ENCODE measurements at places on chromosomes 16 and 17. TPM values are rescaled to one million over a fixed set of nuclear protein-coding genes. Genes with fewer than 3 reads are reported as not detected.
A peak's percentile ranks its signal among the peaks of the same experiment; 100 is the strongest.

- DNase-seq: no peak
Observed at GRCh38 chr17:73663614-73664013, 19.4 kb upstream of the SDK2 start.

GRCh38 chr16:49608779-49609178 is 235.2 kb downstream of the C16orf78 start:
- peak; percentile 69 for DNase-seq

DNA sequence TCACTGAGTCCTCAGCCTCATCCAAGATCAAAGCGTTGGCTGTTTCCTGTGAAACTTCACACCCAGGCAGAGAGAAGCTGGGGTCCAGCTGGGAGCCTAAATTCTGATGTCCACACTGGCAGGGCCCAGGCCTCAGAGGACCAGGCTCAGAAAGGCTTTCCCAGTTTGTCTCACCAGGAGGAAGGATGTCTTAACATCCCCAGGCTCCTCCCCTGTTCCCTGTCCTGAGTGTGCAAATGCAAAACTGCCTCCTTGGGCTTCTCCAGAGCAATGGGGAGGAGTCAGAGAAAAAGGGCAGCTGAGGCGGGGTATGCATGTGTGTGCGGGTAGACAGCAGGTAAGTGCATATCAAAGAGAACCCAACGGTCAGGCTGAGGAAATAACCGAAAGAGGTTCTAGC is 45.7 kb downstream of the CUEDC1 start:
- DNase-seq: no peak

- DNase-seq: no peak
Observed at GRCh38 chr16:27665881-27666280, 115.9 kb downstream of the KATNIP start.

DNA sequence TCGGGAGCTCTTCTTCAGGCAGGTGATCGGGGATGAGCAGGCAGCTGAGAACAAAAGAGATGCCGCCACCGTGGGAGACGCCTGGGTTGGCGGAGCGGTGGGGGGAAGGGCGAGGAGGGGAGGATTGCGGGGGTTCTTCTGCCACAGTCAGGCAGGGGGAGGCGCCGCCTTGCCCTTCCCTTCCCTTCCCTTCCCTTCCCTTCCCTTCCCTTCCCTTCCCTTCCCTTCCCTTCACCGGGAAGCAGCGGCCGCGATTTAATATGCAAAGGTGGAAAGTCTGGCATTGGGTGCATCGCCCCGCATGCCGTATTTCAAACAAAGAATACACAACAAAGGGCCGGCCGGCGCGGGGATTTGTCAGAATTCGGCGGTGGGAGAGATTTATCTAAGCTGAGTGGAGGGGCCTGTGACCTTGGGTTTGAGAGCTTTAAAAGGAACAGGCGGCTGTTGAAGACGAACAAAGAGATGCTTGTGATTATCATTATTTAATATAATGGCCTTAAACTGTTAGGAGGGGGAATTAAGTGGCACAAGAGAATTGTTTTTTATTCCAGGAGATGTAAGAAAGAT is 262.3 kb upstream of the TNRC6C start:
- no peak for DNase-seq

DNA sequence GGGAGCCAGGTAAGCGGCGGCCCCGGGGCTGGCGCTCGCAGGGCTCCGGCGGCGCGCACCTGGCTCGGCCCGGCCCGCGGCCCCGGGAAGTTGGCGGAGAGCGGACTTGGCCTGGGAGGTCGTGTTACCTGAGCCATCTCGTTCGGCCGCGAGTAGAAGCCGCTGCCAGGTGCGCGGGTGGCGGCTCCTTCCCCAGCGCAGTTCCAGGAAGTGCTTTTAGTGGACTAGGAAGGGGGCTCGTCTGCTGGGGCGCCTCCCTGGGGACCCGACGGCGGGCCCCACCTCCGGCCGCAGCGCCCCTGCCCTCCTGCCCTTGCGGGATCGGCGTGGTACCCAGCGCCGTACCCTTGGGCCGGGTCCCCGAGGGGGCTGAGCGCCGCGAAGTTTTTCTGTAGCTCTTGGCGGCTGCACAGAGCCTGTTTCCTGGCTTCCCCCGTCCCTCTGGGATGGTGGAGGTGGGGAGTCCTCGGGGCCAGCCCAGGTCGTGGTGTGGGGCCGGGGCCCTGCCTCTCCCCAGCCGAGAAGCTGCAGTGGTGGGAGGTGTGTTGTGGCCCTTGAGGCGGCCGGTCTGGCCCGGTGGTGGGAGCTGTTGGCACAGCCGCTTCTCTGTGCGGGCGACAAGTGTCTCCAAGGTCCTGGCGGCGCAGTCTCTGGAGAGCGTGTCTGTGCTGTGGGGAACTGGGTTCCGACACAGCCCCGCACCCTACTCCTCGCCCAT is 96.9 kb downstream of the RAB11FIP4 start:
- no peak for DNase-seq

DNA sequence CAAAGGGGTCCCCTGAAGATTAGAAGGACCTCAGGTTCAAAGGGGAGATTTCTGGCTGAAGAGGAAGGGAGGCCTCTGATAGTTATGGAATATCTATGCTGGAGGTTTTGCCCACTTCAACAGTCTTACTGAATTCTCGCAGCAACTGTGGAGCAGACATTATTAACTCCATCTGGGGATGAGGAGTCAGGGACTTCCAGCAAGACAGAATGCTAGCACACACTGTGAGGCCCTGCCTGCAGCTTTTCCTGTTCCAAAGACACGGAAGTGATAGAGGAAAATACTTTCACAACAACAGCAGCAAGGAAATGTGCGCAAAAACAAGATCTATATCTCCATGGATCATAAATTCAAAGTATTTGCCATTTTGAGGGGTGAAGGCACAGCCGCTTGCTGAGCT is 72.8 kb downstream of the RPH3AL start:
- DNase-seq: no peak

DNA sequence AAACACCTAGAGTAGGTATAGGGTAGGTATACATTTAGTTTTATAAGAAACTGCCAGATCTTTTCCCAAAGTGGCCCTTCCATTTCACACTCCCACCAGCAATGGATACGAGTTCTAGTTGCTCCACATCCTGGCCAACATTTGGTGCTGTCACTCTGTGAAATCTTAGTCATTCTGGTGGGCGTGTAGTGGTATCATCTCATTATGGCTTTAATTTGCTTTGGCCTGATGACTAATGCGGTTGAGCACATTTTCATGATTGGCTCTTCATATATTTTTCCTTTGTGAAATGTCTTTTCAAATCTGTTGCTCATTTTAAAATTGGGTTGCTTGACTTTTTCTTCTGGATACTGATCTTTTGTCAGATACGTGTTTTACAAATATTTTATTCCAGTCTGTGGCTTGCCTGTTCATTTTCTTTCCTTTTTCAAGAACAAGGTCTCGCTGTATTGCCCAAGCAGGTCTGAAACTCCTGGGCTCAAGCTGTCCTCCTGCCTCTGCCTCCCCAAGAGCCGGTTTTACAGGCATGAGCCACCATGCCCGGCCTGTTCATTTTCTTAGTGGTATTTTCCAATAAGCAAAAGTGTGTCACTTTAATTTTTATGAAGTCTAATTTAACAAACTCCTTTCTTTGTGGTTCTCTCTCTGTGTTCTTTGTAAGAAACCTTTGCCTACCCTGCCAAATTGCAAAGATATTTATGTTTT is 192.4 kb downstream of the SEC14L1 start:
- DNase-seq: peak; percentile 97

- no peak for DNase-seq
Observed at GRCh38 chr17:8018436-8018835, 16.0 kb downstream of the GUCY2D start.

- no peak for DNase-seq
Observed at GRCh38 chr17:64329588-64329987, 61.1 kb downstream of the PECAM1 start.

GRCh38 chr16:50274326-50275097 is 8.2 kb downstream of the ADCY7 start:
- DNase-seq: no peak

GRCh38 chr17:62800585-62800984 is 7.5 kb downstream of the MARCHF10 start:
- DNase-seq: peak; percentile 55

DNA sequence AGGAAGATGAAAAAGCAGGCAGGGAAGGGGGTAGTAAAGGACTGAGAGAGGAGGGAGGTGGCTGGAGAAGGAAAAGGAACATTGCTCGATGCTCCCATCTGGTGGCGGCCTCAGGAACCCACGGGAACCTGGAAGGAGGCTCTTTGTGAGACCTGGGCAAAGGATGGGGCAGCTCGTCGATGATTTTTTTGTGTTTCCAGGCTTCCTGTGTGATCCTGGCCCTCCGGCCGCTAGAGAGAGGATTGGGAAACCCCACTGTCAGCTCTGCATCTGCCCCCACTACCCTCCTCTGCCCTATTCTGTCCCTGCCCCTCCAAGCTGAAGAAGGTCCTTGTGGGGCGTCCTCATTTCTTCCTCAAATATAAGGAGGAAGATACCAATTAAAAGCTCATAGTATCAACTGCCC is 6.6 kb downstream of the WFIKKN2 start:
- peak; percentile 82 for DNase-seq

- peak; percentile 40 for DNase-seq
Observed at GRCh38 chr17:11935734-11936406, 61.4 kb downstream of the ZNF18 start.

DNA sequence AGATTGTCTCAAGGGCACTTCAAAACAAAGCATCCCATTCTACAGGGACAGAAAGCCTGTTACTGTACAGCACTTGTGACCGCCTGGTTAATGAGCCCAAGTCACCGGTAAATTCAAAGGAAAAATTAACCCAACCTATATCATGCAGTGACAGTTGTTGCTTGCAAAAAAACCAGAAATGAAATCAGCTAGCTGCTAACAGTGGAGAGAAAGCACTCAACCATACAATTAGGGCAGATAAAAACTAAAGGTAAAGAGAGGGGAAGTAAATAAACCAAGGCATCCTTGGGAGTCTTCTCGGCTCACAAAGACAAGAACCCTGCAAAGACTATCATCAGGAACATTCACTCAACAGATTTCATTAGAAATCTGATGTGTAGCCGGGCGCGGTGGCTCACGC is 5.9 kb downstream of the RETREG3 start:
- no peak for DNase-seq

The CASKIN1 gene
- under 0.01 TPM for total RNA-seq

The TRPV2 gene
- 25.8 TPM for total RNA-seq

The BAIAP3 gene
- 0.86 TPM for total RNA-seq

The FBXO39 gene
- total RNA-seq: 1.1 TPM

The PRSS33 gene
- total RNA-seq: not detected

The TEKT5 gene
- total RNA-seq: not detected

The C16orf46 gene
- total RNA-seq: not detected

The KRTAP17-1 gene
- total RNA-seq: not detected

The MSL1 gene
- 45.3 TPM for total RNA-seq

Measured in GM23248 (cell line).